SHP77 treated with DMSO at 0.1 percent for 48 hours (cell line): ENCODE measurements at places on chromosomes 3 and 15.
A peak's percentile ranks its signal among the peaks of the same experiment; 100 is the strongest.

GRCh38 chr15:40290918-40291574 lies 8.2 kb upstream of the ANKRD63 start:
- no peak for DNase-seq

- DNase-seq, result no peak
These were observed 8.7 kb upstream of the SEMA3F start for GRCh38 chr3:50146316-50146901.

DNA sequence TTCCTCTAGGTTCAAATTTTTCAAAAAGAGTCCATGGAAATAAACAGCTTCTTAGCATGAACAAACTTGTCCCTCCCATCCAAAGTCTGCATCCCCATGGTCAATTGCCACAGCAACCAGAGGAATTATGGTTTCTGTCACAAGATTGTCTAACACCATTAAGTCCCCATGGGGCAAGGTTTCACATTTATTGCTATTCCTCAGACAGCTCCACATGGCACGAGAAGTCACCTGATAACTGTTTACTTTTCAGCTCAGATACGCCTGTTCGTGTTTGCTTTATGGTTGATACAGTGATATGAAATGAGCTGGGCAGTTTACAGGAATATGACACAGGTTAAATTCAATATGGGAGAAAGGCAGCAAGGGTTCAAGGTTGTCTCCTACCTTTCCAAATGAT lies 37.9 kb upstream of the MUC13 start:
- DNase-seq, result peak; percentile 46

- no peak for DNase-seq
These were observed 8.9 kb upstream of the RPS27L start for GRCh38 chr15:63166219-63166618.

- DNase-seq, result no peak
These were observed 82.0 kb downstream of the MRPL46 start for GRCh38 chr15:88385078-88385700.

DNA sequence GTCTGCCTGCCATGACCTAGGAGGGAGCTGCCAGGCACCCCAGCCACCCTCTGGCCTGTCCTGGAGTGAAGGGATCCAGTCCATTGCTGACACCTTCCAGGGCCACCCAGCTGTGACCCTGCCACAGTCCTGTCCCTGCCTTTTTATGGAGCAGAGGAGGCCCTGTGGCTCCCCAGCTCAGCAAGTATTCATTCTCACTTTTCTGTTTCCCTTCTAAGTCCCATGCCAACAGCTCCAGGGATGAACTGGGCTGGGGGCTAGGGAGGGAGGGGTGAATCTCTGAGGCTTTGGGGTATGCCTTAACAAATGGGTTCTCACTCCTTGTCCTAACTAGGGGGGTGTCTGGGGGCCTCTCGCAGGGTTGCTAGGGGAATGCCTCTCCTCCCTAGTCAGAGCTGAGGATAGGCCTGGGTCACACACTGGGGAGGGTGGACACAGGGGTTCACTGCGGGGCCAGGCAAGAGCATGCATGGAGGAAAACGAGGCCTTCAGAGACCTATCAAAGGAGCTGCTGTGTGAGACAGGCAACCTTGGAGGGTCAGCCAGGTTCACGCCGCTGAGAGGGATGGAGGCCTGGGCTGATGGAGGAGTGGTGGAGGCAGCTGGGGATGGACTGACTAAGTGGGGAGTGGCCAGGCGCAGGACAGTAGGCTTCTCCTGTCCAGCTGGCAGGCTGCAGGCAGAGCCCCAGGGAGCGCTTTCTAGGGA lies 31.8 kb downstream of the EPHB3 start:
- DNase-seq, result no peak

DNA sequence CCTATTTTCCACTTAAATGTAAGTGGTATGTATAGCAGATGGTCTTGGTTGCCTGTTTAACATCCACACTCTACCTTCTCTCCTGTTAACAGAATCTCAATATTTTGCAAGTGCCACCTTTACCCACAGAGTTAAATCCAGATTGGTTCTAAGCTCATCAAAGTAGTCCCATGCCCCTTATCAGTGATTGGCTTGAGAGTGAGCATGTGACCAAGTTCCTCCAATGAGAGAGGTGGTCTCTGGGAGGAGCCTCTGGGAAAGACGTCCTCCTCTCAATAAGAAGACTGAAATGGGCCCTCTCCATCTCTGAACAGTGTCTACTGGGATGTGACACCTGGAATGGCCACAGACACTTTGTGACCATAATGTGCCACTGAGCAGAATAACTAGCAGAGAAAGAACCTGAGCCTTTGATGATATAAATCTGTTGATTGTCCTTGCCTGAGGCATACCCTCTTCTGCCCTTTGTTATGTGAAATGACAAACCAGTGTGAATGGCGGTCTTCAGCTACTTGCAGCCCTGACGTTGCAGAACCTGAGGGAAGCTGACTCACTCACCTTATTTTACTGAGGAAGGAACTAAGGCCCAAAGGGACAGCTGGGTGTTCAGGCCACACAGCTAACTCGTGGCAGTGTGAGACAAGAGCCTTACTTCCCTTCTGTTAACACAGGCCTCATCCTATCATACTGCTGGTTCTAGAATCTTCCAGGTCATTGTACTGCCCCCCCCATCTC lies 42.4 kb upstream of the LARS2 start:
- DNase-seq, result no peak

GRCh38 chr3:62621925-62622324 lies 248.6 kb upstream of the FEZF2 start:
- no peak for DNase-seq

- no peak for DNase-seq
These were observed 4.7 kb downstream of the DLG1 start for GRCh38 chr3:197293605-197294237.

DNA sequence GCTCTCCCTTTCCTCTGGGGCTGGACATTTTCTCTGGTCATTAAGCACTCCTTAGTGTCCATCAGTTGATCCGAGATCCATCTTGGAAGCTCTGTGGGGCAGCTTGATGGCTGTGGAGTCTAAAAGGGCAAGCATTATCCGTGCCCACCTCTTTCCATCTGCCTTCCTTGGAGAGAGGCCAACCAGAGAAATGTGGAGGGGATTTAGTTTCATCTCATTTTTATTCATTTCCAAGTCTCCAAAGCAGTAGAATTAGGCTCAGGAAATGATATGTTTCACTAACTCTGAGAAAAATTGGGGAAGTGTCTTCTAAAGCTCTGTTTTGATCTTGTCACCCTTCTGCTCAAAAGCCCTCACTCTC lies 95.9 kb upstream of the KLHL25 start:
- no peak for DNase-seq

DNA sequence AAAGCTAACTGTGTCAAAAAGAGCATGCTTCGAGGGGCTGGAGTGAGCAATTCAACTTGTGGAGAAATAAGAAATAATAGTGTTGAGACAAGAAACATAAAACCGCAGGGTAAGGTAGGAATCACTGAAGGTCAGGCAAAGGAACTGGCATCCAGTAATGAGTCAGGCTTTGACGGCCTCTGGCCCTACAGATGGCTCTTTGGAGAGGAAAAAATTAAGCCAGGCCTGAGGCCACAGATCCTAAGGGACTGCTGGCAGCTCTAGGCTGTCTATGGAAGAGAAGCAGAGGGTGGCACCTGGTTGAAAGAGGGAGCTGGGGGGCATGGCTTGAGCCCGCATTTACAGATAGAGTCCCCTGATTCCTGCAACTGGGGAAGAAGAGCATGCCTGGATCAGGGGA lies 28.6 kb upstream of the ZSCAN2 start:
- no peak for DNase-seq

DNA sequence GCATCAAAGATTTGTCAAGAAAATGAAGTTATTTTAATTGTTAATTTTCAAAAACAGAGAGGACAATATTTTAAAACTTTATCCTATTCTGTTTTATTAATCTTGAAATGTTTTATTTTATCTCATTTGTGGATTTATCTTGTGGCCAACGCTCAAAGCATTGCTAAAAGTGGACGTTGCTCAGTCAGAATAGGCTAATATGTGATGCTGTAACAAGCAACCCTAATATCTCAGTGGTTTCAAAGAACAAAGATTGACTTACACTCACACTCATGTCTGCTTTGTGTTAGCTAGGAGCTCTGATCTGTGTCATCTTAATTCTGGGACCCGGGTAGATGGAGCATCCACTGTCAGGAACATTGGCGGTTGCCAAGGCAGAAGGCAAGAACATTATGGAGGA lies 86.0 kb upstream of the PLCL2 start:
- no peak for DNase-seq

- no peak for DNase-seq
These were observed 71.1 kb upstream of the SPATA12 start for GRCh38 chr3:56989169-56989976.

GRCh38 chr15:89827829-89828228 lies 13.2 kb upstream of the ANPEP start:
- DNase-seq, result no peak

- DNase-seq, result no peak
These were observed 148.1 kb upstream of the SLC24A5 start for GRCh38 chr15:47972738-47973137.

DNA sequence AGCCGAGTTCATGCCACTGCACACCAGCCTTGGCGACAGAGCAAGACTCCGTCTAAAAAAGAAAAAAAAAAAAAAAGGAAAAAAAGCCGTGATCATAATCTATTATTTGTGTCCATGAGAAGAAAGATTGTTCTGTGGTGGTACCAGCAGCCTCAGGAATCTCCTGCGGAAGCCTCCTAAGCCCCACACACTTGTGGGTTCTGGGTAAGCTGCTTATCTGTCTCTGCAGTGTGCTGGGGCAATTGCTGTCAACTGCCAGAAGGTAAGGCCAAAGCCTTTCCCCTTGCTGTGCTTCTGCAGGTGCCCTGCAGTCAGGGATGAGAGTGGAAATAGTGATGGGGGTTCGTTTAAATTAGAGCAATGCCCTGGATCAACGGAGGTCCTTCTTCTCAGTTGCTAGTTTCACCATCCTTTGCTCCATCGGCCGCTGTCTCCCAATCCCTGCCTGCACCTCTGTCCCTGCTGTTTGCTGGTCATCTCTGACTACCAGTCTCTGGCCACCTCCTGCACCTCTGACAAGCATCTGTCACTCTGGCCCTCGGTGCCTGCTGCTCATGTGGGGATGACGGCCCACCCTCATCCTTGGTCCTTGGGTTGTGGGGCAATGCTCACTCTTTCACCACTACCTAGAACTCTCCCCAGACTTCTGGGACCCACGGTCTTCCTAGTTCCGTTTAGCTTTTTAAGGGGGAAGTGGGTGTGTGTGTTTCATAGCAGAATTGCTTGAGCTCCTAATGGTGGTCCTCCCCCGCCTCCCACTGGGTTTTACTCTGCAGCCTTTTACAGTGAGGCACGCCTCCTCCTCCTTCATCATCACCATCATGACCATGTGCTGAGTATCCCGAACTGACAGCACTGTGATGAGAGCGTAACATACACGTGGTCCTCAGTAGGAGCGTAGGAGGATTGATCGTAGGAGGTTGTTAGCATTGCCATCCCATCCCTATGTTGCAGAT lies 25.5 kb downstream of the CHRD start:
- no peak for DNase-seq

DNA sequence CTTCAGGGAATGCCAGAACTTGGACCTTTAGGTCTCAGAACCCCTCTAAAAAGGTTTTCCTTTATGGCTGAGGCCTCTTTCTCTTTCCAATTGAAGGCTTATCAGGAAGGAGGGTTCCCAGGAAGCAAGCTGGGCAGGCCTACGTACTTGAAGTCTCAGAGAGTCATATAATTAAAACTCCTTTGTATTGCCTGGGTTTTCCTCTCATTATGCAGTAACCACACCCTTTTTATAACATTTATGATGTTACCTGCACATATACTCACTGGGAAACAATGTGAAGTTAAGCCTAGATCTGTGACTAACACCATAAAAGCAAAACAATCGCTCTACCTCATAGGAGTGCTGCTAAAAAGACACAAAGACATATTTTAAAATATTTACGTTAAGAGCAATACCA lies 27.3 kb downstream of the SERP1 start:
- no peak for DNase-seq

DNA sequence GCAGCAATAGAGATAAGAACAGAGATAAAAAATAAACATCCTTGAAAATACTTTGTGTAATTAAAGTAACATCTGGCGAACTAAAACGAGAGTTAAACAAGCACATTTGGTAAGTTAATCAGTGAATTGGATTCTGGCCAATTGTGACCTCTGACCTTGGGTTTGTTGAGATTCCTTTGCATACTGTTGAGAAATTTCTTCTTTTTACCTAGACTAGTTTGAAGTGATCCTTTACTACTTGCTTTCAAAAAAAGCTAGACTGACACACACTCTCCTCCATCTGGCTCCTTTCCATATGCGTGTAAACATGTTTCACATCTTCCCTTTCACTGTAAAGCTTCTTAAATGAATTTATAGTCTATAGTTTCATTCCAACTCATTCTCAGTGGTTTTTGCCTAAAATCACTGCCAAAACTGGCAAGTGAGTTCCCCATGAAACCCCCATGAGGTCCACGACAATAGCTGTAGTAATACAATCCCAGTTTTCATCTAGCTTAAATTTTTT lies 17.3 kb upstream of the GBE1 start:
- no peak for DNase-seq

DNA sequence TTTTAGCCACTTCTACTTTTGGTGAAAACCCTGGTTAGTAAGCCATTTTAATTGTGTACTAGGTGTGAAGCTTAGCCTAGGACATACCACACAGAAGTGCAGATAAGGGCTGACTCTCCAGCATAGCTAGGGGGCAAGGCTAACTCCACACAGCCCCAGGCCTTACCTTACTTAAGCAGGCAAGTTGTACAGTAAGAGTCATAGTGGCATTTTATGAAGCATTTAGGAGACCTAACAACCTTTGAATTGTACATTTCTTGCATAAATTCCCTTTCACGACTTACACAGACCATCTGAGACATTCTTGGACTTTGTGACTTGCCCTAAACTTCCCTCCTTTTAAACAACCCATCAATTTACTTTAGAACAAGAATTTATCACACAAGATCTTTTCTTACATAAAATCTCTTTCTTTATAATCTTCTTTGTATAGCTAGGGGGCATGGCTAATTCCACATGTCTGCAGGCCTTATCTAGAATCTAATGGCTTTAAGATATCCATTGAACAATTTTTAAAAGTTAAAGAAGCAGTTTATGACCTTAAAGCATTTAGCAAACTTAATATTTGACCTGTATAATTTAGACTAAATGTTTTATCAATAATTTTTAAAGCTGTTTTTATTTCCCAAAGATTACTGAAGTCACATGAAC lies 18.7 kb upstream of the SKIL start:
- no peak for DNase-seq

DNA sequence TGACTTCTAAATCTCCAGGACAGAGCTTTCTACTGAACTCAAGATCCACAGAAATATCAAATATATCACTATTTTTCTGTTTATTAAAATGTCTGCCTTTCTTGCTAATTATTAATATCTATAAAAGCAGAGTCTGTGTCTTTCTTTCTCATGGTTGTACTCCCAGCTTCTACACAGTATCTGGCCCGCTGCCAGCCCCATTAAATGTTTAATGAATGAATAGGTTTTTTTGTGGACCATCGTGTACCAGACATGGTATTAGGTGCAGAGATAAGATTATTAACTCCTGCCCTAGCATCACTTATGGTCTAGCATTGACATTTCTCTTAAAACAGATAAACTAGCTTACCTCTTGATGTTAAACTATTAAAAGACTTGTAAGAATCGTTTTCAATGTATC lies 111.4 kb upstream of the RBMS3 start:
- DNase-seq, result no peak

- no peak for DNase-seq
These were observed 211.3 kb downstream of the XXYLT1 start for GRCh38 chr3:195059471-195060216.
